ENCODE measurements at places on chromosomes 6 and 20. TPM values are rescaled to one million over a fixed set of nuclear protein-coding genes. Genes with fewer than 3 reads are reported as not detected.

GRCh38 chr6:99393698-99394531 lies at the start of gene COQ3:
Gene COQ3, minus strand, starts transcription at chr6:99394195. Its CDS starts 16 bp downstream, at chr6:99394179.
- no peaks in the 10 kb centered on the region for H3K27me3 ChIP-seq
- peaks cover 9% of the 10 kb centered on the region for H3K4me1 ChIP-seq
- peaks cover 3% of the 10 kb centered on the region for H3K36me3 ChIP-seq
- H3K4me3 ChIP-seq, result peak within 1 kb of the TSS; percentile 89
- H3K27ac ChIP-seq, result peak within 1 kb of the TSS; percentile 84

DNA sequence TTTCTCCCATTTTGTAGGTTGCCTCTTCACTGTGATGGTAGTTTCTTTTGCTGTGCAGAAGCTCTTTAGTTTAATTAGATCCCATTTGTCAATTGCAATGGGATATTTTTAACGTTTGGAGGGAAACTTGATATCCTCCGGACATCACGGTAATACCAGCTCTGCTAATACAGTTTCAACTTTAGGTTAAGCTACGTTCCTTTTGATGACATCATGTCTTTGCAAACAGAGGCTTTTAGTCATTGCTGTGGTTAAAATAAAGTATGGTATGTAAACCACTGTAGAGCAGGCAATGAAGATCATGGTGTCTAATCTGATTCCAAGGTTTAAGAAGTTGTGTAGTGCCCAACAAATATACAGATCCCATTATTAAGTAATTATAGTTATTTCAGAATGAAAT lies 168.0 kb upstream of the CHD6 start:
- no peak overlapping the region for H3K4me3 ChIP-seq
- no peaks in the 10 kb centered on the region for H3K4me1 ChIP-seq
- DNase-seq, result no peak
- H3K36me3 ChIP-seq, result no peaks in the 10 kb centered on the region
- H3K27ac ChIP-seq, result no peak overlapping the region

DNA sequence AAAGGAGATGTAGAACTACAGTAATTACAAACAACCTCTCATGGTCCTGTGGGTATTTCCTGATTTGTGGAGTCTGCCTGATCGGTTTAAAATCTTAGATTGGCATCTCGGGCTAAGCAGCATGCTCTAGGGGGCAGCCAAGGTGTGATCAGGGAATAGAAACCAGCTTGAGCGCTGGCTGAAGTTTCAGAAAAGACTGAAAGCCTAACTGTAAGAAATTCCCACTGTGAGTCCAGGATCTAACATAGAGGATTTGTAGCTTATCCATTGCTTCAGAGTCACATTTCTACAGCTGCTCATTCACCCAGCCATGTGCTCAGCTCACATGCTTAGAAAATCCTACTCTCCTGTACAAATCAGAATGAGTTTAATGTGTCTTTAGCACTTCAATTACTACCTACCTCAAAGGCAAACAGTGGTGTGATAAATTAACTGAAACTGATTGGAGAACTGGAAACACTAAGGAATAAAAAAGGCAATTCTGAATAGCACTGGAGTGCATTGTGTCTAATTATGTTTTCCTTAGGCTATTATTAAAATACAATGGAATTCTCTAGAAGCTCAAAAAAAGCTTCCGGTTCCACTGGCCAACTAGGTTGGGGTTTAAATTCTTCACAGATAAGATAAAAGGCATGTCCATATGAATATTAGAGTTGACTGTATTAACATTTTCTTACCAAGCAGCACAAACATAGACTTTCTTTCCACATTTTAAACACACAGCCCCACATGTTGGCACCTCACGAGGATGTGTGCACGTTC lies 73.8 kb upstream of the MPC1 start:
- H3K4me3 ChIP-seq, result no peak overlapping the region
- no peak for DNase-seq
- H3K27me3 ChIP-seq, result peaks cover 6% of the 10 kb centered on the region
- peaks cover 2% of the 10 kb centered on the region for H3K36me3 ChIP-seq
- no peak overlapping the region for H3K27ac ChIP-seq

DNA sequence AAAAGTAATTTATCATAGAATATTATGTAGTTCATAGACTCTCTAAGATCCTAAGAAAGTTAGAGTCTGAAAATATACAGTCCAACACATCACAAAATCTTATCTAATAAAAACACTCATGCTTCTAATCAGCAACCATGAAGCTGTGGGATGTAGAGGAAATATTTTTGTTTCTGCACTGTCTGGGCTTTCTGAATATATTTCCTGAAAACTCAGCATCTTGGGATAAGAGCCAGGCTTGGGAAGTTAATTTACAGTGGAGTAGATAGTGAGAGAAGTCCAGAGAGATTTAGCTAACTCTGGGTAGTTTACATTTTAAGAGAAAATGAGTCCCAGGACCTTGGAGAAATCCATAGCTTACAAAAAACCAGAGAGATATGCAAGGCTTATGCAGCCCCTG lies 150.4 kb upstream of the BMP5 start:
- H3K4me1 ChIP-seq, result no peaks in the 10 kb centered on the region
- H3K4me3 ChIP-seq, result no peak overlapping the region
- no peaks in the 10 kb centered on the region for H3K27me3 ChIP-seq
- no peak for DNase-seq
- H3K36me3 ChIP-seq, result no peaks in the 10 kb centered on the region

DNA sequence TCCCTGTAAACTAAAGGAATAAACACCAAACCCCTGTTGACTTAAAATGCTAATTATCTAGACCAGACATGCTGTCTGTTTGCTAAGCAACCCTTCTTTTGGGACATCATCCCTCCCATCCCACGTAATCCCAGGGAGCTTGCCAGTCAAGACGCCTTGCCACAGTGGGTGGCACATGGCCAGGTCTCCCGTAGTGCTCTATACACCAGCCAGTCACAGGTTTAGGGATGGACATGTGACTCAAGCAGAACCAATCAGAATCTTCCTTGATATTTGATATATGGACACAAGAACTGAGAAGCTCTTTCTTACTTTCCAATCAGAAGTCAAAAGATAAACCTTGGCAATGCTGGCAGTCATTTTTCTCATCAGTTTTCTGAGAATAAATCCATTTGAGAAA lies 60.0 kb downstream of the CNKSR3 start:
- no peak for DNase-seq
- H3K4me1 ChIP-seq, result no peaks in the 10 kb centered on the region
- H3K27me3 ChIP-seq, result no peaks in the 10 kb centered on the region
- no peak overlapping the region for H3K4me3 ChIP-seq

GRCh38 chr6:24584382-24584720 lies 61.6 kb downstream of the KIAA0319 start:
- peaks cover 20% of the 10 kb centered on the region for H3K27me3 ChIP-seq
- no peak overlapping the region for H3K27ac ChIP-seq
- no peak for DNase-seq
- no peak overlapping the region for H3K4me3 ChIP-seq
- no peaks in the 10 kb centered on the region for H3K36me3 ChIP-seq

DNA sequence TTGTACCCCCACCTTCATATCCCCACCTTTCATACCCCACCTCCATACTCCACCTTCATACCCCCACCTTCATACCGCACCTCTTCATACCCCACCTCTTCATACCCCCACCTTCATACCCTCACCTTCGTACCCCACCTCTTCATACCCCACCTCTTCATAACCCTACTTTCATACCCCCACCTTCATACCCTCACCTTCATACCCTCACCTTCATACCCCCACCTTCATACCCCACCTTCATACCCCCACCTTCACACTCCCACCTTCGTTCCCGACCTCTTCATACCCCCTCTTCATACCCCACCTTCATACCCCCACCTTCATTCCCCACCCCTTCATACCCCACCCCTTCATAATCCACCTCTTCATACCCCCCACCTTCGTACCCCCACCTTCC lies 92.9 kb upstream of the NAA20 start:
- peaks cover 2% of the 10 kb centered on the region for H3K27me3 ChIP-seq
- H3K4me3 ChIP-seq, result no peak overlapping the region
- no peaks in the 10 kb centered on the region for H3K4me1 ChIP-seq
- no peak overlapping the region for H3K27ac ChIP-seq
- DNase-seq, result no peak
- H3K36me3 ChIP-seq, result no peaks in the 10 kb centered on the region

DNA sequence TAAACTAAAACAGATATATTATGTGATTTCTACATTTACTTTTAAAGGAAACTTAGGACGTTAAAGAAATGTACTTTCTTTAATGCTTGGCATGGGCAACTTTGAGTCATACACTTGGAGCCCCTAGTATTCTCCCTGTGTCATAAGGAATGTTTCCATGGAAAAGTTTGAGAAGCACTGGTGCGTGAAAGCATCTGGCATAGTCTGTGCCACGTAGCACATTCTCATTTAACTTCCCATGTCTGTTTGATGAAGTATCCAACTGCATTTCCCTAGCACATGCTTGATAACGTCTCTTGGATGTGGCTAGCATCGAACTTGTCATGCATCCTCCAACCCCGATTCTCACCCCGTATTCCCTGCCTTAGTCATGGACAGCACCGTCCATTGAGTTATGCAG lies 172.0 kb downstream of the TBC1D7 start:
- no peaks in the 10 kb centered on the region for H3K4me1 ChIP-seq
- DNase-seq, result no peak
- no peaks in the 10 kb centered on the region for H3K36me3 ChIP-seq
- H3K27me3 ChIP-seq, result peaks cover 6% of the 10 kb centered on the region

GRCh38 chr20:60576236-60576635 lies 618.0 kb downstream of the CDH26 start:
- no peaks in the 10 kb centered on the region for H3K36me3 ChIP-seq
- no peak overlapping the region for H3K4me3 ChIP-seq
- no peak for DNase-seq
- peaks cover 6% of the 10 kb centered on the region for H3K27me3 ChIP-seq
- H3K4me1 ChIP-seq, result no peaks in the 10 kb centered on the region

DNA sequence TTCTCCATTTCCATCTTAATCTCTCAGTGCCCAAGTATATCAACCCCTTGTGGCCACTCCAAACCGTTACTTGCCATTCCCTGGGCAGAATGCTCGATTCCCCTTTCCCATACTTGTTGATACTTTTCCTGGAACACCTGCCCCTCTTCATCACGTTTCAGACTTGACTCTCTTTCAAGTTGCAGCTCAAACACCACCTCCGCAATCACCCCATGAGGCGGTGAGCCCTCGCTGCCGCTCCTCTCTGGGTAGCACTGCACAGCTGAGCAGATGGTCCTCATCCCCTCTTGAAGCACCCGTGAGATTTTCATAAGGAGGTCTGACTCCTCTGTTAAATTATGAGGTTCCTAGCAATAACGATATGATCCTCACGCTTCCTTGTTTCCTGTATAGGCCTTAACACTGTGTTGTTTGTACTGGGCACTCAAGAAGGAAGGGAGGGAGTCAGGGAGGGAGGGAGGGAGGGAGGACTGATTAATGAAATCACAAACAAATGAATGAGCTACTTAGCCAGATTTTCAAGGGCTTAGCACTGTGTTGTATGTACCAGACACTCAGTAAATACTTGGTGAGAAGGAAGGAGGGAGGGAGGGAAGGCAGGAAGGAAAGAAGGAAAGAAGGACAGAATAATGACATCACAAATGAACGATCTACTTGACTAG lies 8.0 kb upstream of the UQCC2 start:
- H3K27me3 ChIP-seq, result peaks cover 31% of the 10 kb centered on the region
- DNase-seq, result no peak
- no peak overlapping the region for H3K27ac ChIP-seq
- no peaks in the 10 kb centered on the region for H3K36me3 ChIP-seq

- no peaks in the 10 kb centered on the region for H3K27me3 ChIP-seq
- H3K4me1 ChIP-seq, result peaks cover 22% of the 10 kb centered on the region
- H3K4me3 ChIP-seq, result no peak overlapping the region
These were observed 4.3 kb downstream of the CEBPB start for GRCh38 chr20:50194831-50195523.

- H3K4me3 ChIP-seq, result no peak overlapping the region
- no peak overlapping the region for H3K27ac ChIP-seq
- H3K36me3 ChIP-seq, result no peaks in the 10 kb centered on the region
- no peaks in the 10 kb centered on the region for H3K4me1 ChIP-seq
These were observed 199.1 kb downstream of the CENPW start for GRCh38 chr6:126539022-126539421.

- DNase-seq, result no peak
- no peaks in the 10 kb centered on the region for H3K36me3 ChIP-seq
- H3K27me3 ChIP-seq, result no peaks in the 10 kb centered on the region
These were observed 85.5 kb upstream of the PMEPA1 start for GRCh38 chr20:57795342-57795697.

- H3K27me3 ChIP-seq, result no peaks in the 10 kb centered on the region
- no peak overlapping the region for H3K27ac ChIP-seq
- no peak for DNase-seq
- H3K4me3 ChIP-seq, result no peak overlapping the region
- H3K36me3 ChIP-seq, result no peaks in the 10 kb centered on the region
These were observed 259.9 kb downstream of the SMOC2 start for GRCh38 chr6:168700880-168701279.

DNA sequence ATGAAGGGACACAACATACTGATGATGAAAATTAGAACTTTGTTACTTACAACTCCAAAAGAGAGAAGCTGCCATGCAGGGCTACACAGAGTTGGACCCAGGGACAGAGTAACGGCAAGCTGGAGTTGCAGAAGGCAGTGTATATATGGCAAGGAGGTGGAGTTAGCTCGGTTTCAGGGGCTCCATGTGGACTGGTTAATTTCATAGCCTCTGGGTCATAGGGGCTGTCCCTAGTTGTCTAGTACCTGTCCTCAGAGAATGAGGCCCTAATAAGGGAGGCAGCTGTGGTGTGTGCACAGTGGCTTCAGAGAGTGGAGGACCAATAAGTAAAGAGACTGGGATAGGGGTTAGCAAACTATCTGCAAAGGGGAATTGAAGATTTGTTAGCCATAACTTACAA lies 7.9 kb upstream of the ZSCAN12 start:
- H3K36me3 ChIP-seq, result peaks cover 17% of the 10 kb centered on the region
- H3K4me1 ChIP-seq, result peaks cover 33% of the 10 kb centered on the region

GRCh38 chr6:16903470-16903869 lies 142.2 kb upstream of the ATXN1 start:
- no peak for DNase-seq
- H3K27me3 ChIP-seq, result peaks cover 19% of the 10 kb centered on the region
- no peaks in the 10 kb centered on the region for H3K36me3 ChIP-seq
- no peaks in the 10 kb centered on the region for H3K4me1 ChIP-seq
- H3K4me3 ChIP-seq, result no peak overlapping the region

GRCh38 chr6:140486450-140487361 lies 1112.3 kb upstream of the CITED2 start:
- H3K4me1 ChIP-seq, result no peaks in the 10 kb centered on the region
- H3K36me3 ChIP-seq, result no peaks in the 10 kb centered on the region
- H3K4me3 ChIP-seq, result no peak overlapping the region
- peaks cover 2% of the 10 kb centered on the region for H3K27me3 ChIP-seq
- DNase-seq, result no peak

Gene AURKA
- total RNA-seq, result 52.4 TPM

Gene TNXB
- 9.2 TPM for total RNA-seq

Gene RBM39
- total RNA-seq, result 499 TPM

Gene EIF2S2
- total RNA-seq, result 85.0 TPM

Gene TMEM200A
- total RNA-seq, result 1.4 TPM
